Activated naive CD8-positive, alpha-beta T cell treated with anti-CD3 and anti-CD28 coated beads, Interleukin-2, amount 10 ng/mL, durations not matched to agents 7 days and 5 days (primary cell): ENCODE measurements at places on chromosomes 16 and 17. TPM values are rescaled to one million over a fixed set of nuclear protein-coding genes. Genes with fewer than 3 reads are reported as not detected.

- H3K27me3 ChIP-seq, result peaks cover 6% of the 10 kb centered on the region
- H3K4me3 ChIP-seq, result no peak overlapping the region
- no peak for DNase-seq
- peaks cover 15% of the 10 kb centered on the region for H3K4me1 ChIP-seq
- no peaks in the 10 kb centered on the region for H3K36me3 ChIP-seq
Measured at GRCh38 chr17:44794851-44795413, 35.2 kb downstream of the GJC1 start.

DNA sequence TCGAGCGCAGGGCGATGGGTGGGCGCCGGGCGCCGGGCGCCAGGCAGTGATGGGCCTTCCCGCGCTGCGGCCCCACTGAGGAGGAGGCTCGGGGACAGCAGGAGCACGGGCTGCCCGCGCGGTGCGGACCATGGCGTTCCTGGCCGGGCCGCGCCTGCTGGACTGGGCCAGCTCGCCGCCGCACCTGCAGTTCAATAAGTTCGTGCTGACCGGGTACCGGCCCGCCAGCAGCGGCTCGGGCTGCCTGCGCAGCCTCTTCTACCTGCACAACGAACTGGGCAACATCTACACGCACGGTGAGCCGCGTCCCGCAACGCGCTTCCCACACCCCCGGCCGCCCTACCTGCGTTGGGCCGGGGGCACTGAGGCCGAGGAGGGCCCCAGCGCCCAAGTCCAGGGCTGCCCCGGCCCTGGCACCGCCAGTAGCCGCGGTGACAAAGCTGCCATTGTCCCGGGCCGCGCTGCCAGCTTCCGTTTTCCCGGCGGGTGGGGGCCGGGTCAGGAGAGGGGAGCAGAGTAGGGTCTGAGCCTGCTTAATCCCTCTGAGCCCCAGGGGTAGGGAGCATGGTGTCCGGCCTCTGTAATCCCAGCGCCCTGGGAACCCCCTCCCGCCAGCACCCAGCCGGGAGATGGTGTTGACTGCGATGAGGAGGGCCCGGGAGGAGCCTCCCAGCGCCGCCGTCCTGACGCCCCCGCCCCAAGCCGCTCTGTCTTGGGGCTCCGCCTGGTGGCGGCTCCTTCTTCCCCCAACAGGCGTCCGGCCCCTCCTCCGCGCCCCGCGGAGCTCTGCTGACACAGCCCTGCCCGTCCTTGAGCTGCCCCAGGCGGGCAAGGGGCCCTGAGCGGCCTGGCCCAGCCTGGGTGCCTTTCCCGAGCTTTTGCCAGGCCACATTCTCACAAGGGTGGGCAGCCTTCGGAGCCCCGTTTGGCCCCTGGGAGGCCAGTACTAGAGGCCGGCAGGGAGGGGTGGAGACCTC lies 685 bp downstream of the PAQR4 start:
- peaks cover 3% of the 10 kb centered on the region for H3K36me3 ChIP-seq
- peaks cover 14% of the 10 kb centered on the region for H3K27me3 ChIP-seq
- peaks cover 25% of the 10 kb centered on the region for H3K4me1 ChIP-seq

DNA sequence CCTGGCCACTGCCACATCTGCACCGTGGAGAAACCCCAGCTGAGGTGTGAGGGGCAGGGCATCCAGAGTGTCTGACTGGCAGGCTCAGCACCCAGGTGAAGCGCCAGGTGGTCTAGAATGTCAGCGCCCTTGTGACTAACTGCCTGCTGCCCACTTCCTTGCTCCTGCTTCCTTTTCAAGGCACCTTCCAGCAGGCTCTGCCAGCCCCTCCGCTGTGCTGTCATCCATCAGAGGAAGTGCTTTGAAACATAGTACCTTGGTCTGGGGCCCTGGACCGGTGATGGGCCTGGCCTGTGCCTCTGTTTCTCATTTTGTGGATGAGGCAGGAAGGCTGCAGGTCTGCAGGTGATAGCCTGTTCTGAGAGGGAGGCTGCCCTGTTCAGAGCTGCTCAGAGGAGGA lies 5.5 kb downstream of the SPNS2 start:
- H3K27me3 ChIP-seq, result peaks cover 29% of the 10 kb centered on the region
- peak overlapping the region; percentile 74 for H3K27ac ChIP-seq
- DNase-seq, result peak; percentile 58
- H3K4me1 ChIP-seq, result peaks cover 51% of the 10 kb centered on the region
- H3K4me3 ChIP-seq, result peak overlapping the region; percentile 66
- H3K36me3 ChIP-seq, result peaks cover 2% of the 10 kb centered on the region

- no peaks in the 10 kb centered on the region for H3K27me3 ChIP-seq
- no peak overlapping the region for H3K27ac ChIP-seq
- no peak overlapping the region for H3K4me3 ChIP-seq
- no peaks in the 10 kb centered on the region for H3K4me1 ChIP-seq
- DNase-seq, result no peak
Measured at GRCh38 chr16:10156099-10156498, 26.1 kb downstream of the GRIN2A start.

- no peaks in the 10 kb centered on the region for H3K27me3 ChIP-seq
- no peaks in the 10 kb centered on the region for H3K36me3 ChIP-seq
- no peak overlapping the region for H3K27ac ChIP-seq
- no peak for DNase-seq
Measured at GRCh38 chr16:52389045-52389444, 157.9 kb downstream of the TOX3 start.

DNA sequence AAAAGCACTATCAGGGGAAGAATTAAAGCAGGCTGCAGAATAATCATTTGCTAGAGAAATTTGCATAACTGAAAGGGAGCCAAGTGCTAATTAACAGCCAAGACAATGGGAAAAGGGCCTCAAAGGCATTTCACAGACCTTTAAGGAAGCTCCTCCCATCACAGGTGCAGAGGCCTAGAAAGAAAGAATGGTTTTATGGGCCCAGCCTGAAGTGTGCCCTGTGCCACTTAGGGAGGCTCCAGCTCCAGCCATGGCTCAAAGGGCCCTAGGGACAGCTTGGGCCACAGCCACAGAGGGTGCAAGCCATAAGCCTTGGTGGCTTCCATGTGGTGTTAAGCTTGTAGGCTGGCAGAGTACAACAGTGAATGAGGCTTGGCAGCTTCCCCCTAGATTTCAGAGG lies 50.1 kb downstream of the RNF112 start:
- no peaks in the 10 kb centered on the region for H3K36me3 ChIP-seq
- no peak overlapping the region for H3K4me3 ChIP-seq
- DNase-seq, result no peak
- no peak overlapping the region for H3K27ac ChIP-seq
- peaks cover 19% of the 10 kb centered on the region for H3K4me1 ChIP-seq

DNA sequence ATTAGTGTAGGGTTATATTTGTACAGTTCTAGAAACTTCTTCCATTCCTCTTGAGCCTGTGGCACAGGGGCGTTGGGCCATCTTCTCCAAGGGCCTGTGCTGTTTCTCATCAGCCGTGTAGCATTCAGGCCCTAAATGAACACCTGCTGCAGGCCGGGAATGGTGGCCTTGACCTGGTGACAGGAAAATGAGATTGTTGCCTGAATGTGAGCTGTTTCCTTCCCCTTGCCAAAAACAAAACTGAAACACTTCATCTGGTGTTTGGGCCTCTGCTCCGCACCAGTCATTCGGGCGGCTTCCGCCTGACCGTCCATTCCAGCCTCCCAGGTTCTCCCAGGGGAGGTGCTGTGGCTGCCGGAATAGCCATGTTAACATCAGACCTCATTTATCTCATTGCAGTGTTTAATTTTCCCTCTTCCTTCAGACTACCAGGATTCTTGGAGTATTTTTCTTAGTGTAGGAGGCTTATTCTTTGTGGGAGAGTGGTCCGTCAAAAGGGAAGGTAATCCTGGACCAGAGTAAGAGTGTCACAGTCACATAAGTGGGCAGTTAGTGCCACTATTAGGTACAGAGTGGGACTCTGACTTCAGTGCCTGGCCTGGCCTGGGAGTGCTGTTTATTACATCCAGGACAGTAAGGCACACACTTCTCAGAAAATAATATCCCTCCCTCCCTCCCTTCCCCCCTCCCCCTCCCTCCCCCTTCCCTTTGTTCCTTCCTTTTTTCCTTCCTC lies 61.9 kb downstream of the WWP2 start:
- DNase-seq, result no peak
- no peaks in the 10 kb centered on the region for H3K27me3 ChIP-seq
- no peak overlapping the region for H3K4me3 ChIP-seq
- peaks cover 11% of the 10 kb centered on the region for H3K36me3 ChIP-seq
- peaks cover 5% of the 10 kb centered on the region for H3K4me1 ChIP-seq

- H3K36me3 ChIP-seq, result no peaks in the 10 kb centered on the region
- DNase-seq, result no peak
- H3K27ac ChIP-seq, result no peak overlapping the region
- peaks cover 24% of the 10 kb centered on the region for H3K27me3 ChIP-seq
Measured at GRCh38 chr16:88971371-88972097, 5.5 kb downstream of the CBFA2T3 start.

DNA sequence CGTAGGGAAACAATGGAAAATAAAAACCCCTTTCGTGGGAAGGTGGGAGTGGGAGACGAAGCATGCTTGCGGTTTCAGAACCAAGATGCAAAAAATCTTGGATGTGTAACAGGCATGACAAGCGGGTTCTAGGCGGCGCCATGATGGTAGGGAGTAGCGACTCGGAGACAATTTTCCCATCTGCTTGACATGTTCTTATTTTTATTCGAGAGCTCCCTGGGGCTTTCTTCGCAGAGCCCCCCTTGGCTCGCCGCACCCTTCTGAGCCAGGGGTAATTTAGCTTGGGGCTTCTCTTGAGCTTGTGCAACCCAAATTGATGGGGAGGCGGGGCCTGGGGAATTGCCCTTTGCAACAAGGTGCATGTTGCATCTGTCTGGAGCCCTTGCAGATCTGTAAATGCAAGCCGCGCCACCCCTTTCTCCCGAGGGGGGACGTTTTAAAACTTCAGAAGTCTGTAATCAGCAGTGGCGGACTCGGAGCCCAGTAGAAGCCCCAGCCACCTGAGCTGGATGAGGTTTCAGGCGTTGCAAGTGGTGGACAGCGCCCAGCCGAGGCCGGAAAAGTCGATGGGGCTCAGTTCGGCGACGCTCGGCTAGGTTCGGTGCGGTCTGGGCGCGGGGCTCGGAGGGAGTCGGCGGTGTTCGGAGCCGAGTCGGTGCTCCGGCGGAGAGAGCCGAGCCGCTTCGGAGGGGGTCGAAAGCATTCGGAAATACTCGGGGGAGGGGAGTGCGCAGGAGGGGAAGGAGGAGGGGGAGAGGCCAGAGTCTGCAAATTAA lies 2.9 kb downstream of the GNAO1 start:
- peaks cover 8% of the 10 kb centered on the region for H3K36me3 ChIP-seq
- H3K27ac ChIP-seq, result no peak overlapping the region
- peak; percentile 78 for DNase-seq
- peaks cover 63% of the 10 kb centered on the region for H3K27me3 ChIP-seq

GRCh38 chr17:58110012-58110411 lies 26.8 kb downstream of the DYNLL2 start:
- no peaks in the 10 kb centered on the region for H3K36me3 ChIP-seq
- H3K27me3 ChIP-seq, result peaks cover 11% of the 10 kb centered on the region
- H3K4me1 ChIP-seq, result peaks cover 4% of the 10 kb centered on the region
- no peak for DNase-seq

- H3K27ac ChIP-seq, result no peak overlapping the region
- no peaks in the 10 kb centered on the region for H3K36me3 ChIP-seq
- H3K4me1 ChIP-seq, result peaks cover 9% of the 10 kb centered on the region
- no peak for DNase-seq
Measured at GRCh38 chr16:68640972-68641371, 4.1 kb upstream of the CDH3 start.

DNA sequence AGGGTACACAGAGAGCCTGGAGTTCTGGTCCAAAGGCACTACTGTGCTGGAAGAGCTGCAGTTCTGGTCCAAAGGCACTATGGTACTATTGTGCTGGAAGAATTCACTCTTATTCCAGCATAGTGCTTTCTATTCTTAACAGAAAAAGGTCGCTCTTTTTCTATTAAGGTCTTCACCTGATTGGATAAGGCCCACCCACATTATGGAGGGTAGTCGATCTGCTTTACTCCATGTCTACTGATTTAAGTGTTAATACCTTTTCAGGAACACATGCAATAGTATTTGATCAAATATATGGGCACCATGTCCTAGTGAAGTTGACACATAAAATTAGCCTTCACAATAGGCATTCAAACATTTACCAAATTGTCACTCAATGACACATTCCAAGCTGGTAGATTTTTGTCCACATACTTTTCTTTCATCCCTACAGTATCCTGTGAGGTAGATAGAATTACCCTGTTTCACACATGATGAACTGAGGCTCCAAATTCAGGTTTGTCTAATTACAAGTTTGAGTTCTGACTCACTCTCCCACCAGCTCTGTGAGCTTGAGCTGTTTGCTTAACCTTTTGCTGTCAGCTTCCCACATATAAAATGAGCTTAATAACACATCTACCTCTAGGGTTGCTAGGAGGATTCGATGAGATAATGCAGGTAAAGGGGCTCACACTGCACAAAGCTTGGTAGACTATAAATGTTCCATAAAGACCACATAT lies 129.9 kb downstream of the AIPL1 start:
- H3K27me3 ChIP-seq, result peaks cover under 1% of the 10 kb centered on the region
- no peak overlapping the region for H3K4me3 ChIP-seq
- no peak for DNase-seq
- no peaks in the 10 kb centered on the region for H3K36me3 ChIP-seq
- H3K4me1 ChIP-seq, result no peaks in the 10 kb centered on the region

- H3K4me1 ChIP-seq, result peaks cover 14% of the 10 kb centered on the region
- no peak overlapping the region for H3K4me3 ChIP-seq
- peaks cover 6% of the 10 kb centered on the region for H3K27me3 ChIP-seq
- DNase-seq, result no peak
- no peak overlapping the region for H3K27ac ChIP-seq
Measured at GRCh38 chr17:50665838-50666237, 31.2 kb downstream of the ABCC3 start.

DNA sequence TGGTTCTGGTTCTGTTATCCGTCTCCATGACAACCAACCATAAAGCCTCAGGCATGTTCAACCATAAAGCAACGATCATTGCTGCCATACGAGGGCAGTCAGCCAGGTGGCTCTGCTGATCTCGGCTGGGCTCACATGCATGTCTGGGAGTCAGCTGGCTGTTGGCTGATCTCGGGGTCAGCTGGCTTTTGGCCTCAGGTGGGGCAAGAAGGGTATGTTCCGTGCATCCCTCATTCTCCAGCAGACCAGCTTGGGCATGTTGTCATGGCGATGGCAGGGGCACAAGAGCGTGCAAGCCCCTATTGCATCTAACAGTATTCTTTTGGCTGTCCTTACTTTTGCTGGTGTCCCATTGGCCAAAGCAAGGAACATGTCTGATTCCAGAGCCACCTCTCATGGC lies 86.2 kb downstream of the ABCC6 start:
- H3K27me3 ChIP-seq, result no peaks in the 10 kb centered on the region
- H3K27ac ChIP-seq, result no peak overlapping the region
- peaks cover 25% of the 10 kb centered on the region for H3K36me3 ChIP-seq
- DNase-seq, result no peak

DNA sequence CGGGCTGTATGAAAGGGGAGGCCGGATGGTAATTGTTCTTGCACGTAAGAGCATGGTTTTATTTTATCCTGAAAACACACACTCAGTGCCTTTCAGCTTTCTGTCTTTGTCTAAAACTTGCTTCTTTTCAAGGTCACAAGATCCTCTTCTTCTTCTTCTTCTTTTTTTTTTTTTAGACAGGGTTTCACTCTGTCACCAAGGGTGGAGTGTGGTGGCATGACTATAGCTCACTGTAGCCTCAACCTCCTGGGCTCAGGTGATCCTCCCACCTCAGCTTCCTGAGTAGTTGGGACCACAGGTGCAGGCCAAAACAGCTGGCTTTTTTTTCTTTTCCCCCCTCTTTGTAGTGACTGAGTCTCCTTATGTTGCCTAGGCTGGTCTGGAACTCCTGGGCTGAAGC lies 15.9 kb upstream of the ZNF629 start:
- DNase-seq, result no peak
- H3K27ac ChIP-seq, result peak overlapping the region; percentile 40
- peaks cover 29% of the 10 kb centered on the region for H3K4me1 ChIP-seq
- H3K36me3 ChIP-seq, result no peaks in the 10 kb centered on the region
- peak overlapping the region; percentile 6 for H3K4me3 ChIP-seq

Gene CMTM1
- 13.5 TPM for total RNA-seq

Gene WIPI1
- total RNA-seq, result 34.8 TPM

Gene RGS11
- total RNA-seq, result not detected

Gene COPRS
- 12.6 TPM for total RNA-seq

Gene FOXC2
- not detected for total RNA-seq
